ENCODE measurements at places on chromosomes 12 and 14.
A peak's percentile ranks its signal among the peaks of the same experiment; 100 is the strongest.

- no peak for DNase-seq
Observed at GRCh38 chr12:68175557-68176061, 16.1 kb upstream of the IFNG start.

GRCh38 chr12:175759-176158 lies 38.2 kb downstream of the SLC6A12 start:
- DNase-seq, result no peak

DNA sequence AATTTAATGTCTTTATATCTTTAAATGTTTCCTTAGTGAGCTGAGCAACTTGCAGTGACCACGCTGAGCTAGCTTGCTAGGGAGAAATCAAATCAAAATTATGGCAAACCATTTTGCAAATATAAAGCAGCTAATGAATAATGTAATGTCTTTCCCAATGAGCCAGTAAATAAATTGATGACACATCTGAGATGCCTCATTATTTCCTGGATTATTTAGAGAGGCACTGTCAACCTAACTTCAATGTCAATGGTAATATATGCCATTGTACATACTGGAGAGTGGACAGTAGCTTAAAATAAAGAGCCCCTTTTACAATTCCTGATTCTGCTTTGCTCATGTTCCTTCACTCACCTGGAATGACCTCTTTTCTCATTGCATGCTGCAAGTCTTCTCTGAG lies 182.6 kb downstream of the PHLDA1 start:
- DNase-seq, result no peak

GRCh38 chr14:50342221-50343078 lies 30.3 kb downstream of the DMAC2L start:
- peak; percentile 17 for DNase-seq

GRCh38 chr14:105882626-105883025 lies 356.2 kb downstream of the TMEM121 start:
- DNase-seq, result peak; percentile 22

- no peak for DNase-seq
Observed at GRCh38 chr12:44379831-44380230, 496.3 kb downstream of the NELL2 start.

DNA sequence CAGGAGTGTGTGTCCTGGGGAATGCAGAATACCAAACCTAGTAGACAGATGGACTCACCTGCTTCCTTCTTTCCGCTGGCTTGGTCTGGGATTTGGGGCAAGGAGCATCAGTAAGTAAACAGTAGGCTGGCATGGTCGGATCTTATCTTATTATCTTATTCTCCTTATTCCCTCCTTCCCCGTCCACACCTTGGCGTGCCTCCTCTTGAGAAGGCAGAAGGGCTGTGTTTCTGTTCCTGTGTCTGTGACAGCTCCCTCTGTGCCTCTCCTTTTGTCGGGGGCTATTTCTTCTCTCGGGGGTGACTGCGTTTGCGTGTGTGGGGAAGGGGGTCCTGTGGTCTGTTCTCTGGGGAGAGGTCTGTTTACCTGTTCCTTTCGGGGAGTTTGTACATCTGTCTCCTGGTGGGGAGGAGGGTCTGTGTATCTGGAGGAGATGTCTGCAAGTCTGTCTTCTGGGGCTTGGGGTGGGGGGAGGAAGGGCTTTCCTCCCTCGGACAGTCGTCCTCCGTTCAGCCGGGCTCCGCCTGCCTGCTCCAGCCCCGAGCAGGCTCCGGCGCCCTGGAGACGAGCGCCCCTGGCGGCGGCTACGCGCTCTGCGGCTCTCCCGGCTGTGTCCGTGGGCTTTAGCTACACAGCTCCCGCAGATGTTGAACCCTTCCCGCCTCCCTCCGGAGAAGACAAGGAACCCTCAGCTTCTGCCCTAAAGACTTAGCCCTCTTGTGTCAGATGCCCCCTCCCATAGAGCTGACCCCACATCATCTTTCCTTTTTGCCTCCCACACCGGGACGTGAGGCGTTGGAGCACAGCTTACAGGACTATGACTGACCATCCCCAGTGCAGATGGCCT lies 4.4 kb downstream of the KRT86 start:
- peak; percentile 63 for DNase-seq

DNA sequence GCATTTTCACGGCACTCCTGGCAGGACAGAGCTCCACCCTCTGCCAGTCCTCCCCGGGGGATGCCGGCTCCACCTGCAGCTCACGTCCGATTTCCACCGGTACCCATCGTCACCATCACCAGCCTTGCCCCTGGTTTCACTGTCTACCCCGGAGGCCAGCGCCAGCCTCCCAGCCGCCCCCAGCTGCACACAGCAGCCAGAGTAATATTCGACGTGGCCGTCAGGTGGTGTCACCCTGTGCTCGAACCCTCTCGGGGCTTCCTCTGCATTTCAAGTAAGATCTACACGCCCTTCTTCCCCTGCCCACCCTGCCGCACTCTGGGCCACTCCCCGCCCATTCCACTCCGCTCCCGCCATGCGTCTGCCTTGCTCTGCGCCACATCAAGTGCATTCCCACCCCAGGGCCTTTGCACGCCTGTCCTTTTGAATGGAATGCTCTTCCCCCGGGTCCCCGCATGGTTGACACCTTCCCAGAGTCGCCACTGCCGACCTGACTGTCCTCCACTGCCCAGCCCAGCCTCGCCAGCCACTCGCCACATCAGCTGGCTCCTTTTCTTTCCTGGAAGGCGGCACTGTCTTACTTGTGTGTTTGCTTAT lies 80.3 kb downstream of the ADGRD1 start:
- DNase-seq, result no peak

DNA sequence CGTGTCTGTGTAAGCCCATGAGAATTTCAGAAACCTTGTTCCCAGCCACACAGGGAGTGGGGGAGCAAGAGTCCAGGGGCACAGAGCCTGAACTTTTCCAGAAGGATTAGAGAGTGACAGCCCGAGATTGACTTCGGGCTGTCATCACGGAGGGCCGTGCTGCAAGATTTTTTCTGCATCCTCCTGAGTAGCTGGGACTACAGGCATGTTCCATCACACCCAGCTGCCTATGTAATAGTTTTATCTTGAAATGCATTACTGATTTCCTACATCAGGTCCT lies 14.4 kb downstream of the EVL start:
- DNase-seq, result no peak

Data from Caco-2 (cell line).